ENCODE measurements at places on chromosomes 1 and 21.
A peak's percentile ranks its signal among the peaks of the same experiment; 100 is the strongest.

- DNase-seq: no peak
Observed at GRCh38 chr1:8162168-8162567, 136.1 kb upstream of the ERRFI1 start.

GRCh38 chr1:1432274-1432950 lies 3.1 kb upstream of the VWA1 start:
- DNase-seq: no peak

DNA sequence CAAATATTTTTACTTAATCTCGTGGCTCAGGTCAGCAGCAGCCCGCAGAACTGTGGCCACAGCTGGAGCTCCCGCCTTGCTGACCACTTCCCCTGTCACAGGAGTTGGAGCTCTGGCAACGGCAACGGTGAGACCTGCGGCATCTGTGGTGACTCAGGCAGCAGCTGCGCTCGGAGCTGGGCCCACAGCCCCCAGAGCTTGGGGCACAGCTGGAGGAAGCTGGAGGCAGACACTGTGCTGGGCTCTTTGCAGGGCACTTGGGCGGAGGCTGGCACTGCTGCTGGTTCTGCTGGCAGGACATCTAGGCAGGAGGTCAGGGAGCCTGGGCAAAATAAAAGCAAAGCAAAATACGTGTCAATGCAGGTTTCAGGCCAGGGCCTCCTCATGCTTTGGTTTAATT lies at the start of gene LCE3A:
Gene LCE3A (minus strand): TSS at position 301 of the 400 bp plus-strand sequence. CDS start 0 bp downstream, at position 301.
- DNase-seq: no peak

DNA sequence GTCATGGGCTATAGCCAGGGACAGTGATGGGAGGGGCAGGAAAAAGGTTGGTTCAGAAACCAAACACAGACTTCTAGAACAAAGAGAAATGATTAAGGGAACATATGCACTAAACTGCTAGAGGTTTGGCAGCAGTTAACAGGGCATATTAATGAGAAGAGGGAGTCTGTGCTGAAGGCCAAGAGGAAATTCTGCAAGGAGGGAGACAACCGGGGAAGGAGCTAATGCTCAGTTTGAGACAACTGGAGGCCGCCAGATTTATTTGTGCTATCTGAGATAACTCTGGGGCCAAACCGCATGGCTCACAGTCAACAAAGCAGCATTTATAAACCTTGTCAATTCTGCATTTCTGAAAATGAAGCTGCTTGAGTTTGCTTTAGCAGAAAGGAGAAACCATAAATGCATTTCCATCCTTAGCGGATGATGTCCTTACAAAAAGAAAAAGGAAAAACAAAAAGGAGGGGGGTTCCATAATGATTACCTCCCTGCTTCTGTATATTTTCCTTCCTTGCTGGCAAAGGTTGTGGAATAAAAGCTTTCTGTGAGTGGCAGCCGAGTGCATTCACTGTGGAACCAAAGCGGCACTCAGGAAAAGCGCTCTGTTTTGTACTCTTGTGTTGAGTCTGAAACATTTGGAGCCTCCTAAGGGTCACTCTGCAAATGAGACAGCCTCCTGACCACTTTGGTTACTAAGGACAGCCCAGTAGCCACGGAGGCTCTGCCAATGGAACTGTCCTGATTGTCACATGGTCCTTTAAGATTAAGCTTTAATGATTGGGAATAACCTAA lies 70.3 kb downstream of the SIM2 start:
- DNase-seq: no peak

- no peak for DNase-seq
Observed at GRCh38 chr1:210800756-210801155, 333.2 kb downstream of the KCNH1 start.

GRCh38 chr1:206685769-206686477 lies 1.2 kb downstream of the MAPKAPK2 start:
- peak; percentile 39 for DNase-seq

DNA sequence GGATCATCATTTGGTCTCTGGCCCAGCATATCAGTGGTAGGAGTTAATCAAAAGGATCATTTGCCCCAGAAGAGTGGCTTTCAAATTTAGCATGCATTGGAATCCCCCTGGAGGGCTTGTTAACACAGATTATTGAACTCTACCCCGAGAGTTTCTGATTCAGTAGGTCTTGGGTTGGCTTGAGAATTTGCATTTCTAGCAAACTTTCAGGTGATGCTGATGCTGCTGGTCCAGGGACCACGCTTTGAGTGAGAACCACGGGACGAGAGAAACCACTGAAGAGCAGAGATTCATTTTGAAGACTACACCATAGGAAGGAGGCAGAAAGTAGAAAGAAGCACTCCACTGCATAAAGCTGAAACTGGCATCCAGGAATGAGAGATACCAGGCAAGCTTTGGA lies 81.3 kb upstream of the DUSP10 start:
- DNase-seq: no peak
